Activated CD4-positive, alpha-beta T cell treated with anti-CD3 and anti-CD28 coated beads for 1 hour (primary cell): ENCODE measurements at places on chromosomes 3 and 15.

DNA sequence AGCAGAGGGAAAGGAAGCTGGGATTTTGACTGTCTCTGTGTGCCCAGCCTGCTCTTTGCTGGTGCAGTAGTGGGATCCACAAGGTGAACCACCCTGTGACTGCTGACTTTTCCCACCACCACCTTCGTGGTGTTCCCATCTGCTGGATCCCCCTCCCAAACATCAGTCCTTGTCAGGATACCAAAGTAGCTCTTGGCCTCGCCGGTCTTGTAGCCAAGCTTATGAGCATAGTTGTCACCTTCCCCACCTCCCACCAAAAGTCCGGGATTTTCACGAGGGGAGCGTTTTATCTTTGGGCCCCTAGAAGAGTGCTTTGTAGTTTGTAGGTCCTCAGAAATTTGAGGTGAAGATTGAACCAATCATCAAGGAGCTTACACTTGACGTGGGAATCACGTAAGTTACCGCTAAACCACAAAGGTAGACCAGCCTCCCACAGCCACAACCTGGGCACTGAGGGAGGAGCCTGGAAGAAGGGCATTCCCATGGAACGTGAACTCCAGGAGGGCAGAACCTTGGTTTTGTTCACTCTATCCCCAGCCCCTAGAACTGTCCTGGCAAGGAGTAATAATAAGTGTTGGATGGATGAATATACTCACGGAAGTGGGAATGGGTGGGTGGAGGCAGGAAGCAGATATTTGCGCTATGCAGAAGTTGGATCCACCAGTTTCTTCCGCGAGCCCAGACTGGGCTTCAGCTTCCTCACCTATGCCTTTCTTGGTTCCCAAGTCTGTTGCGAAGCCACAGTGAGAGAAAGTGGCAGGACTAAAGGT lies 814 bp upstream of the TEX264 start:
- no peak for DNase-seq

DNA sequence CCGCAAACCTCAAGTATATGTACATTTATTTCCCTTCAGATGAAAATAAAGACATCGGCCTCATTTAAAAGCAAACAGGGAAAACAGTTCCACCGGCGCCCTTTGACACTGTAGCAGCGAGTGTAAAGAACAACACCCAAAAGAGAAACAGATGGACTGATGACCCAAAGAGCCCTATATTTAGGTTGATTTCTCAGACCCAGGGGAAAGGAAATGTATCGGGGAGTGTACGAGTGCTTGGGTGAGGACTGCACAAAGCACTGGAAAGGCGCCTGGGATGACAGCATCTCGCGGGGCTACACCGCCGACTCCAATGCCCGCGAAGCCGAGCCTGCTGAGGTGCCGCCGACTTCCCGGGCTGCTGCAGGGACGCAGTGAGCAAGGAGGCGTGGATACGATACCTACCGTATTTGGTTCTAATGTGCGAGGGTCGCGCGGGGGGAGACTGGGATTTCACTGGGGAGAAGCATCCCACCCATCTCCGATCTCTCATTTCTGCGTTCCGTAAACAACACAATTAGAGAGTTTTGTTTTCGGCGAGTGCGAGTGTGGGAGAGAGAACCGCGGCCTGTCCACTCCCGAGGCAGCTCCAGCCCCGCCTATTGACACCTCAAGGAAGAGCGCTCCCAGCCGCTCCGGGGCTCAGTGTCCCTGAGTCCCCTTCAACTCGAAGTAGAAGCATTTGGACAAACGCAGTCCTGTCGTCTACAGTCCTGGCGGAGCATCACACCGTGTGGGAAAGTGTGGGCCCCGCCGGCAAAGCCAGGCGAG lies 2.0 kb downstream of the MECOM start:
- DNase-seq, result no peak

GRCh38 chr3:37457378-37458065 lies 283.1 kb upstream of the LRRFIP2 start:
- no peak for DNase-seq

DNA sequence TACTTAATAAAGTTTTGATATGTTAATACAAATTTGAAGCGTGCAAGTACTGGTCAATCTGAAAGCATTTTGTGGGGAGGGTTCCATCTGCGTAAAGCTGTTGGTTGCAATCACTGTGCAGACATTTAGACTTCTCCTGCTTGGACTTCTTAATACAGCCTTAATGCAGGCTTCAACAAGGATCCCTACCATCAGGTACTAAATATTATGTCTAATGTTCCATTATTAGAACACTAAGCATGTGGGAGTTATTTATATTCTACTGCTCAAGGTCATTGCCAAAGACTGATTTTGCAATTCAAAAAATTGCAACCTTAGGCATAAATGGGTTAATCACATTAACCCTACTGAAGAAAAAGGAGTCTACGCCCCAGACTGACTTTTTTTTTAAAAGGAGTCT lies 73.9 kb upstream of the MYO5C start:
- DNase-seq, result no peak

DNA sequence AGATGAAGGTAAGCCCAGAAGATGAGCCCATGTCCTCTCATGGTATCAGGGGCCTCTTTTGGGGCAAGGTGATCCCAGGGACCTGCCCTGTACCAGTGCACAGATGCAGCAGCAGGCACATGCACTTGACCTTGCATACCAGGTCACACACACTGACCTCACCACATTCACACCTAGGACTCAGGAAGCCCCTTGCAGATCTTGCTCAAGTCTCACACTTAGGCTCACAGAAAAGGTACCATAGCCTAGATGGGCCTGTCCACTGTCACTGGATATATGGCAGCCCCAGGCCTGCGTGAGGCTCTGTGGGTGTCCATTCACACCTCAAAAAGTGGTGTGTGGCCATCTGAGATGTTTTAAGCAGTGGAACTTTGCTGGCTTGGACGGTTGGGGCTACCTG lies 58.7 kb downstream of the CACNA2D2 start:
- DNase-seq, result no peak

DNA sequence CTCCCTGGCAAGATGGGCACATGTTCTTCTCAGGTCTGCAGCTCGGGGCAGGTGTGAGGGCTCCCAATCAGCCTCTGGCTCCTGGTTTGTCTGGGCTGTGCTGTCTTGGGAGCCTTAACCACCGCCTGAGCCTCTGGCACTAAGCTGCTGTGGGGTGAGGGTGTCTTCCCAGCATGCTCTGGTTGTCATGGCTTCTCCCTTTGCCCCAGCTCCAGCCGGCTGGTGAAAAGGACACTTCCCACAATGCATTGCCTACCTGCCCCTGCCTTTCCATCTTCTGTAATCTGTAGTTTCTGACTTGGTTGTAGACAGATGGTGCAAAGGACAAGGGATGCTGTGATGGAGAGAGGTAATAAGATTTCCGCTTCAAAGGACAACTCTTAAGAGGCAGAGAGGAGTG lies 295.3 kb downstream of the TLE3 start:
- DNase-seq, result no peak

- no peak for DNase-seq
Measured at GRCh38 chr3:45088543-45089358, 57.4 kb downstream of the CDCP1 start.

GRCh38 chr15:56208641-56209155 lies 35.0 kb downstream of the RFX7 start:
- DNase-seq, result no peak

- no peak for DNase-seq
Measured at GRCh38 chr3:17412950-17413530, 329.4 kb downstream of the TBC1D5 start.

DNA sequence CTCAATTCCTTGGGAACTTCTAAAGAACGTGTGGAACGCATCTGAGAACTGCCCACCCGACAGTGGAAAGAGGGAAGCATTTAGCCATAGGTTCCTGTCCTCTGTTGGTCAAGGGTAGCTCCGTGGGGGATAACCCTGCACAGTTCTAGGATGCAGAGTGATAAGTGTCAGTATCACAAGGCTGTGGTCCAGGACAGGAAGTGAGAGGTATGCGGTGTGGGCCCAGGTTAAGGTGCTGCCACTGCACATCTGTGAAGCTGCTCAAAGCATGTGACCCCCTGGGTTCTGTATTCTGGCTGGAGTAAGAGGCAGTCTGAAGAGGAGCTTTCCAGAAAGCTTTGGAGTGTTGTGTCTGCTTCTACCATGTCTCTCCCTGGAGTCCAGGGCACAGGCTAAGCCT lies 51.7 kb upstream of the HES1 start:
- DNase-seq, result no peak

DNA sequence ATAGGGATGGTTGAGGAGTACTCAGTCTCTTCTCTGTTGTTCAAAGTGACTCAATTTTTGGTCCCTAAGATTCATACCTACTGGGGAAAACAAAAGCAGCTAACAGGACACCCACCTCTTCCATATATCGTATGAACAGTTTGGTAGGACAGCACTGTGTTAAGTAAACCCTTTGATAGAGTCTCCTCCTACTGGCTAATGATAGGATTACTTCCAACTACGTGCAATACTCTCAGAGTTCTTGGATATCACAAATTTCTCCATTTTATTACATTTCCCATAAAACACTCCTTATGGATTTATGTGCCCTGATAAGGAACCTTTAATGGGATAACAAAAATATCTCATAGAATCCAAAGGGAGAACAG lies 200.2 kb upstream of the GOLGA6L4 start:
- DNase-seq, result no peak

GRCh38 chr15:73325191-73325861 lies 43.4 kb downstream of the HCN4 start:
- DNase-seq, result no peak

GRCh38 chr15:31871887-31872281 lies 158.4 kb upstream of the CHRNA7 start:
- DNase-seq, result no peak

GRCh38 chr3:178072391-178073305 lies 463.6 kb upstream of the KCNMB2 start:
- DNase-seq, result no peak

GRCh38 chr3:38088126-38089078 lies 48.5 kb downstream of the ACAA1 start:
- no peak for DNase-seq

DNA sequence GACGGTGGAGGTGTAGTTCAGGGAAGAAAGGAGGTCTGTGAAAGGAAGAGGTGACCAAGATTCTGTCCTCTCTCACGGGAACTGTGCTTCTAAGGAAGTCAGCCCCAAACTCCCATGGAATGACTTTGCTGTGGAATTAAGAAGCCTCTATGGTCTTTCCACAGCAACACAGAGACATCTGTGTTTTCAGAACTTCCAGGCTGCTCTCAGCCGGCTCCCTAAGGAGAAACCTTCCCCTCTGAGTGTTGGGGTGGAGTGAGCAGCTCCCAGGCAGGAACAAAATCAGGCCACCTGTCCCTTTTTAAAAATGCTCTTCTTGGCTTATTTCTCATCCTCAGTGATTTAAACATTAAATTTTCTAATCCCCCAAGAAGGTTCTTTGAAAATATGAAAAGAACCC lies 53.3 kb upstream of the SNRK start:
- no peak for DNase-seq

- DNase-seq, result no peak
Measured at GRCh38 chr15:63452552-63453136, 51.7 kb upstream of the USP3 start.

GRCh38 chr3:153621953-153622352 lies 459.9 kb downstream of the RAP2B start:
- DNase-seq, result no peak

GRCh38 chr3:166209701-166210100 lies 372.5 kb upstream of the BCHE start:
- no peak for DNase-seq

GRCh38 chr3:25558121-25558520 lies 106.6 kb downstream of the TOP2B start:
- DNase-seq, result no peak

DNA sequence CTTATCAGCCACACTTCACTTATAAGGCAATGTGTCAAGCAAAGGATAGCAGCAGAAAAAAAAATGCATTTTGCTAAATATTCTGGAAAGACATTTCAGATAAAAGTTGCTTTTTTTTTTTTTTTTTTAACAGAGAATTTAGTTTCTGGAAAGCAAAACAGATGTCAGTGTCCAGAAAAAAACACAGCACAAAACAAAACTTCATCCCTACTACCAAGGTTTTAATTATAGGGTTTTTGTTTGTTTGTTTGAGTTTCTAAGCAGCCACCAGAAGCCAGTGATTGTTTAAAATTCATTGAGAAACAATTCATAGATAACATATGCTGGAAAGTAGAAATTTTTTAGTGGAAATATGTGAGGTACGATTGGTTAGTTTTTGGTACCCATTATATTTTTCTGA lies 1202.7 kb downstream of the OTOL1 start:
- DNase-seq, result no peak

- DNase-seq, result no peak
Measured at GRCh38 chr3:23153436-23153835, 49.7 kb upstream of the UBE2E2 start.

GRCh38 chr15:85778107-85778776 lies 16.5 kb downstream of the KLHL25 start:
- no peak for DNase-seq

DNA sequence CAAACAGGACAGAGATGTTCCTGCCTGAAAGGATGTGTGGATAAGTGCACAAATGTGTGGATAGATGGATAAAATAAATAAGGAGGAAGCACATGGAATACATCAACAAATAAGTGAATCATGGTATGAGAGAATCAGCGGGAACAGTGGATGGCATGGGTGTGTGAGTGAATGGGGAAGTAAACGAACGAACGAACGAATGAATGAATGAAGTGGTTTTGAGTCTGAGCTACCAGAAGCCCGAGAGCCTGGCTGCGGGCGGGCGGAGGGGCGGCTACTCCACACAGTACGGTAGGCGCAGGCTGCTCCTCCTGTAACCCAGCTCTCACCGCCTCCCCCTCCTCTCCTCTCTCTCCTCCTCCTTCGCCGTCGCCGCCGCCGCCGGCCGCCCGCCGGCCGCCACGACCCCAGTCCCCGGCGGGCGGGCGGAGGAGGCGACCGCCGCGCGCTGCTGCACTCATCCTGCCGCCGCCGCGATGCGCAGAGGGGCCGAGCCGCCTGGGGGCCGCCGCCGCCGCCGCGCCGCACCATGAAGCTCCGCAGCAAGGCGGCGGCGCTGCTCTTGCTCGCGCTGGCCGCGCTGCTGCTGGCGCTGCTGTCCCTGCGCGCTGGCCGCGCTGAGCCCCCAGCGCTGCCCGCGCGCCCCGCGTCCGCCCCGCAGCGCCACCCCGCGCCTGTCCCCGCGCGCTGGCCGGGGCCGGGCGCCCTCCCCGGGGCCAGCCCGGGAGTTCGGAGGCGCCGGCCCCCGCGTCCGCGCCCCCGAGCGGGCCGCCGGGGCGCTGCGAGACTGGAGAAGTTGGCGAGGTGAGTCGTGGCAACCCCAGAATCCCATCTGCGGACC lies at the start of gene GXYLT2:
Gene GXYLT2, plus strand, starts transcription at position 342 of the 841 bp plus-strand sequence. Its CDS starts 188 bp downstream, at position 530.
- no peak for DNase-seq

- DNase-seq, result no peak
Measured at GRCh38 chr3:159733194-159733860, 255.3 kb upstream of the IL12A start.

DNA sequence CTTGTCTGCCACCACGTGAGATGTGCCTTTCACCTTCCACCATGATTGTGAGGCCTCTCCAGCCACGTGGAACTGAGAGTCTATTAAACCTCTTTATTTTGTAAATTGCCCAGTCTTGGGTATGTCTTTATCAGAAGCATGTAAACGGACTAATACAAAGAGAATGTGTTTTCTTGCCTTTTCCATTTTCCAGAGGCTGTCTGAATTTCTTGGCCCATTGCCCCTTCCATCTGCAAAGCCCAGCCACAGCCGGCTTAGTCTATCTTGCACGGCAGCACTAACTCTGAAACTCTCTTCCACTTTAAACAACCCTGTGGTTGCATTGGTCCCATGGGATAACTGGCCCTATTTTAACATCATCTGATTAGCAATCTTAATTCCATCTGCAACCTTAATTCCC lies 215.3 kb downstream of the LRTM1 start:
- no peak for DNase-seq

- no peak for DNase-seq
Measured at GRCh38 chr3:104635872-104636580, 730.7 kb upstream of the ALCAM start.
